Breast epithelium (tissue), 4 donors: ENCODE measurements at places on chromosomes 5 and 9. TPM values are rescaled to one million over a fixed set of nuclear protein-coding genes. Genes with fewer than 3 reads are reported as not detected.

- H3K27me3 ChIP-seq: no peaks in the 10 kb centered on the region
- H3K4me1 ChIP-seq: no peaks in the 10 kb centered on the region
- H3K27ac ChIP-seq: no peak overlapping the region
These were observed 1015.9 kb downstream of the TLE1 start for GRCh38 chr9:80673496-80673895.

- peak overlapping the region; percentile 6 for H3K27ac ChIP-seq
- H3K36me3 ChIP-seq: no peaks in the 10 kb centered on the region
- peak overlapping the region; percentile 36 for H3K4me3 ChIP-seq
- H3K4me1 ChIP-seq: no peaks in the 10 kb centered on the region
- H3K27me3 ChIP-seq: no peaks in the 10 kb centered on the region
These were observed 231.4 kb upstream of the TUT7 start for GRCh38 chr9:86585422-86586143.

GRCh38 chr5:124698770-124699169 is 47.7 kb downstream of the ZNF608 start:
- no peak overlapping the region for H3K4me3 ChIP-seq
- peaks cover 19% of the 10 kb centered on the region for H3K4me1 ChIP-seq
- H3K27ac ChIP-seq: peak overlapping the region; percentile 48
- no peak for DNase-seq
- H3K36me3 ChIP-seq: no peaks in the 10 kb centered on the region

DNA sequence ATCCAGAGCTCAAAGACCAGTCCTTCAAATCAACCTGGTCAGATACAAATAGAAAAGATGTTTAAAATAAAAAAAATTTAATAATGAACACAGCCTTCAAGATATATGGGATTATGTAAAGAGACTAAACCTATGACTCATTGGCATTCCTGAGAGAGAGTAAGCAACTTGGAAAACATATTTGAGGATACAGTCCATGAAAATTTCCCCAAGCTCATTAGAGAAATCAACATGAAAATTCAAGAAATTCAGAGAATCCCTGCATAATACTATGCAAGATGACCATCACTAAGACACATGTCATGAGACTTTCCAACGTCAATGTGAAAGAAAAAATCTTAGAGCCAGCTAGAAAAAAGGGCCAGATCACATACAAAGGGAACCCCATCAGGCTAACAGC is 512.9 kb upstream of the PTGER4 start:
- H3K4me3 ChIP-seq: no peak overlapping the region
- H3K27ac ChIP-seq: no peak overlapping the region
- H3K36me3 ChIP-seq: no peaks in the 10 kb centered on the region
- DNase-seq: no peak

GRCh38 chr5:7650755-7651154 is 200.2 kb downstream of the CFAP90 start:
- H3K27ac ChIP-seq: no peak overlapping the region
- H3K4me1 ChIP-seq: no peaks in the 10 kb centered on the region
- H3K36me3 ChIP-seq: no peaks in the 10 kb centered on the region
- DNase-seq: peak; percentile 20

DNA sequence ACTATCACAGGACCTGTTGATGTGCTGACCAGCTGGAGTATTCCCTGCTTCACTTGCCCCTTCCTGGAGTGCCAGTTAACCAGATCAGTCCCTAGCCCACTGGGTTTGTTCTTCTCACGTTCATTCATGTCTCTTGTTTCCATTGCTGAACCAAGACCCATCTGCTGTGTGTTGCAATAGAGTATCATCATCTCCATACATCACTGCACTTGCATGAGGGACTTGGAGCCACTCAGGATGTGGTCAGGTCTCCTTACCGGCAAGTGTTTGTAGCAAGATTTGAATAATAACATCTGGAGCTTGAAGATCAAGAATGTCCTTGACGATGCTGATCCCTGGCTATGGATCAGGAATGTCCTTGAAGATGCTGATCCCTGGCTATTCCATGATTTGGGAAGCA is 358.6 kb downstream of the IRX1 start:
- no peaks in the 10 kb centered on the region for H3K27me3 ChIP-seq
- H3K27ac ChIP-seq: no peak overlapping the region
- H3K4me3 ChIP-seq: no peak overlapping the region
- no peaks in the 10 kb centered on the region for H3K36me3 ChIP-seq
- H3K4me1 ChIP-seq: no peaks in the 10 kb centered on the region

DNA sequence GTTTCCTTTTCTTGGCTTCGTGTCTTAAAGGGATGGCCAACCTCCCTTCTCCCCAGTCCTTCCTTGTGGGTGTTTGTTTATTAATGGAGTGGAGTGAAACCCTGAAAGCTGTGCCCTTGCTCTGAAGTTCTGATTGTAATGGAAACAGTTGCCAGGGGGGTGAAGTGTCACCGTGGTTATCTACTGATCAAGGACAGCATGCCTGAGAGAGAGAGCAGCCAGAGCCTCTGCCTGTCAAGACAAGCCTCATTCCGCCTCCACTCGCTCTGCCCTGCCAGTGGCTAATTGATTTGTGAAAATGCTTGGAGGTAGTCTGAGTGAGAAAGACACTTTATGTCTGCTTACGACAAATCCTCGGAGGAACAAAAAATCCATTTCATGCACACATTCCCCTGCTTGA is 143.7 kb upstream of the SLC30A5 start:
- H3K27ac ChIP-seq: peak overlapping the region; percentile 74
- H3K36me3 ChIP-seq: no peaks in the 10 kb centered on the region
- peaks cover 17% of the 10 kb centered on the region for H3K4me1 ChIP-seq
- DNase-seq: no peak

DNA sequence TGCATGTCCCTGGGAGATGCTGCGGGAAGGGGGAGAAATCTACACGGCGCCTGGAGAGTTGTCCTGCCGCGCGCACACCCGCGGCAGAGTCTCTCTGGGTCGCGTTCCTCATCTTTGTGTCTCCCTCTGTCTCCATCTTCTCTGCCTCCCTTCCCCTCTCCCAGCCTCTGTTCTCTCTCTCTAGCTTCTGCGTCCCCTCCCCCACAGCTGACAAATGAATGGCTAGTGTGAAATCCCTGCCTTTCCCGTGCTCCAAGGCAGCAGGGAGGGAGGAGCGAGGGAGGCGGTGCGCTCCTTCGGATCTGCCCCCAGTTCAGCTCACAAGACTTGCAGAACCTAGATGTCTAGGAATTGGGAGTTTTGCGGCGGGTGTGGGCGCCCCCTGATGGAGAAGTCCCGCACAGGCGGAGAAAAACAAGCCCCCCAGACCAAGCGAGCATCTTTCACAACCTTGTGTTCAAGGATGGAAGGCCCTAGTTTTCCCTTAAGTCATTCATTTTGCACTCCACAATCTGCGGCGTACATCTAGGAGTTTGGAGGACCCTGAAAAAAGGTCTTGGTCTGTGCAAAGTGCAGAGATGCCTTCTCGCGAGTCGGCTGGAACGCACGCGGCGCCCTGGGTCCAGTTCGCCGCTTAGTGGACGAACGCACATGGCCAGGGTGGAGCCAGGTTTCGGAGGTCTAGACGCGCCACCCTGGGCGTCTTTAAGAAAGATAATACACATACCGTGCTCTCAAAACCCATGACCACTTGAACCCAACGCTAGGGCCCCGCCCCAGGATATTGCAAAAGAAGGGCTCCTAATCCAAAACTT is 2.0 kb downstream of the VCAN start:
- H3K36me3 ChIP-seq: no peaks in the 10 kb centered on the region
- H3K27me3 ChIP-seq: no peaks in the 10 kb centered on the region
- H3K4me1 ChIP-seq: peaks cover 9% of the 10 kb centered on the region
- peak; percentile 66 for DNase-seq
- H3K4me3 ChIP-seq: peak overlapping the region; percentile 53

GRCh38 chr5:160369990-160370712 is at the start of gene C1QTNF2:
C1QTNF2 (minus strand) TSS chr5:160370626; CDS start chr5:160355011, 15,615 bp downstream.
- H3K4me1 ChIP-seq: no peaks in the 10 kb centered on the region
- no peaks in the 10 kb centered on the region for H3K27me3 ChIP-seq
- peak within 1 kb of the TSS; percentile 65 for H3K4me3 ChIP-seq
- DNase-seq: no peak

DNA sequence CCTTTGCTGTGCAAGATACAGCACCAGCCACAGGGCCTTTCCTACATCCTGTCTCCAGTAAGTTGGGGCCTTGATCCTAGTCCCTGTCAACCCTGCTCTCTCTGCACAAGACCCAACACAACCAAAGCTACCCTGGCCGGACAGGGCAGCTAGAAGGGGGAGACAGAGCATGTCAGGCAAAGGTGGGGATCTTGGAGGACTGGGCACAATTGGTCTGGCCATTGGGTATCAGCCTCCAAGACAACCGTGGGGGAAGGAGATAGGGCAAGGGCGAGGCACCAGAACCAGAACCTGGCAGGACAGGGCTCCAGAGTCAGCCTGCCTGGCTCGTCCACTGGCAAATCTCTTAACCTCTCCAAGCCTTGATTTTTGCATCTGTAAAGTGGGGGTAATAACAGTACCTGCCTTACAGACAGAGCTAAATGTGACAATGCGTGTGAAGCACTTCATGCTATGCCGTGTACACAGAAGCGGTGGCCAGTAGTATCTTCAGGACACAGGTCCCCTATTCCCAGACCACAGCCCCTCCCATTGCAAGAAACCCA is 51.6 kb upstream of the CDKN2AIPNL start:
- no peaks in the 10 kb centered on the region for H3K27me3 ChIP-seq
- H3K27ac ChIP-seq: no peak overlapping the region
- H3K4me3 ChIP-seq: no peak overlapping the region
- H3K4me1 ChIP-seq: peaks cover 5% of the 10 kb centered on the region
- no peaks in the 10 kb centered on the region for H3K36me3 ChIP-seq

GRCh38 chr9:19682397-19682796 is 106.4 kb downstream of the SLC24A2 start:
- H3K27ac ChIP-seq: no peak overlapping the region
- DNase-seq: no peak
- no peaks in the 10 kb centered on the region for H3K36me3 ChIP-seq
- H3K4me1 ChIP-seq: no peaks in the 10 kb centered on the region
- H3K4me3 ChIP-seq: no peak overlapping the region

DNA sequence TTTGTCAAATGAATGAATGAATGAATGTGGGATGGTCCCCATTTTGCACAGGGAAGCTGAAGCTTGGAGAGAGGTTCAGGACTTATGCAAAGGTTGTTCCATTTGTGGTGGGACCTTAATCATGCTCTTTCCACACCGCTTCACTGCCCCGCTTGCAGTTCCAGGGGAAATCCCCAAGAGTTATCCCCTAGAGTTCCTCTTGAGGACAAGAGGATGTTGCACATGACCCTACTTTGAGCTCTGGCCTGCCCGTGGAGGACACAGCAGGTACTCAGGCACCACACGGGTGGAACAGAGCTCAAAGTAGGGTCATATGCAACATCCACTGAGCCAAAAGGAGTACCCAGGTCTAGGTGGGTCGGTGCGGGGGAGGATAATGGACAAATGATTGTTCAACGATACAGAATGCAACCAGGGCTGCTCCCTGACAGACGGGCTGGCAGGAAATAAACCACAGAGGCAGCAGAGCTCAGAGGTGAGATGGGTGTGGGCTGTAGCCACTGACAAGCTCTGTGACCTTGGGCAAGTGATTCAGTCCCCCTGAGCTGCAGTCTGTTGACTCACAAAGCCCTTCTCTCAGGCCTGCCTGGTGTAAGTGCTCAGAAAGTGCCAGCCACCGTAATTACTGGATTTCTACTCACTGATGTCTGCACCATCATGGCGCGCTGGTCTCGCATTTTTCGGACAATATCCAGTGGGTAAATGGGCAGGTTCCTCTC is 60.3 kb upstream of the EPB41L4B start:
- DNase-seq: no peak
- no peak overlapping the region for H3K27ac ChIP-seq
- H3K4me1 ChIP-seq: no peaks in the 10 kb centered on the region
- no peaks in the 10 kb centered on the region for H3K27me3 ChIP-seq

GRCh38 chr9:94082956-94083355 is 1.3 kb upstream of the PTPDC1 start:
- no peaks in the 10 kb centered on the region for H3K4me1 ChIP-seq
- H3K4me3 ChIP-seq: no peak overlapping the region
- H3K27ac ChIP-seq: no peak overlapping the region
- no peaks in the 10 kb centered on the region for H3K27me3 ChIP-seq

- no peak overlapping the region for H3K4me3 ChIP-seq
- H3K4me1 ChIP-seq: no peaks in the 10 kb centered on the region
- H3K27me3 ChIP-seq: no peaks in the 10 kb centered on the region
These were observed 24.7 kb downstream of the ZBTB34 start for GRCh38 chr9:126885131-126885641.

DNA sequence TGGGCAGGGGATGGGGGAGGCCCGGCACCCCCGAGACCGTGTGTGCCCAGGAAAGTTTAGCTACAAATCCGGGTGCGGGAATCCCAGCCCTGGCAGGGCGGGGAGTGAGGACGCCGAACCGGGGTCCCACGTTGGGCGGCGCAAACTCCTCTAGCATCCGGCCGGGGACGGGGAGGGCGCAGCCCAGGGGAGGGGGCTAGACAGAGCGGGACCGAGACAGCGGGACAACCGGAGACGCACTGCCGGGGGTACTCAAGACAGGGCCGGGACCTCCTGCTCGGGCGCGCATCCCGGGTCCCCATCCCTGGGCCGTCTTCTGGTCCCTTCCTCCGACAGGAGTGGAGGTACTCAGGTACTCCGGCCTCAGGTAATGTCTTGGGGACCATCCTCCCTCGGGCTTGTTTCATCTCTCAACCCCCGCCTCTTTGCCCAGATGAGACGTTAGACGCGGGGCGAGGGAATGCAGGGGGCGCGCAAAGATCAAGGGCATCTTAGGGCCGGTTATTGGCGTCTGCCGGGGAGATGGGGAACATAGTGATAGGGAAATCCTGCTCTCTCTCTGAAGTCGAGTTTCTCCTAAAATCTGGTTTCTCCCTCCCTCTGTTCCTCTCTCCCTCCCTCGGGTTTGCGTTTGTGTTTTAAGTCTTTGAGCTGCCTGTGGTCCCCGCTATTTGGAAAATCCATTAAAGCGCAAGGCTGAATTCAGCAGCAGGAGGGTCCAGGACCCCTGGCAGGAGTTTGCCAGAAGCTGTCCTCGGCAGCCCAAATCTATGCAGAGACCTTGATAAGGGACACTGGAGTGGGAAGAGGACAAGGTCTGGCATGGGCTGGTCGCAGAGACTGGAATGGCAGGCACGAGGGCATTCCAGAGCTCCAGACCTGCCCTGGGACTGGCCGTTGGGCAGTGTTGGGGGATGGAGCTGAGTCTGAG is 815 bp downstream of the PDZD2 start:
- no peaks in the 10 kb centered on the region for H3K36me3 ChIP-seq
- H3K27me3 ChIP-seq: no peaks in the 10 kb centered on the region
- H3K4me3 ChIP-seq: peak overlapping the region; percentile 82
- no peak overlapping the region for H3K27ac ChIP-seq
- no peak for DNase-seq
- H3K4me1 ChIP-seq: peaks cover 7% of the 10 kb centered on the region

The DIPK1B gene
- total RNA-seq: 5.6 TPM

The IL9 gene
- not detected for total RNA-seq

The ROPN1L gene
- total RNA-seq: 0.29 TPM

The GABRA1 gene
- total RNA-seq: not detected

The C5orf15 gene
- 41.0 TPM for total RNA-seq

The GBGT1 gene
- total RNA-seq: 15.0 TPM

The ENTREP1 gene
- 3.0 TPM for total RNA-seq

The ABCA2 gene
- total RNA-seq: 17.0 TPM

The DEPDC1B gene
- 0.29 TPM for total RNA-seq

The BHMT2 gene
- total RNA-seq: 63.7 TPM

The KCNT1 gene
- total RNA-seq: not detected

The FAM153A gene
- total RNA-seq: 12.3 TPM

The PRDM9 gene
- total RNA-seq: not detected
